Stimulated activated naive CD8-positive, alpha-beta T cell treated with anti-CD3 and anti-CD28 coated beads, Interleukin-15, Interleukin-2, amounts not matched to agents 100 U/mL and 50 U/mL, for 24 hours (primary cell): ENCODE measurements at places on chromosomes 2 and 18.
A peak's percentile ranks its signal among the peaks of the same experiment; 100 is the strongest.

- no peak for DNase-seq
Observed at GRCh38 chr18:43160509-43160908, 45.0 kb upstream of the RIT2 start.

- DNase-seq = no peak
Observed at GRCh38 chr2:164014791-164015190, 279.0 kb upstream of the FIGN start.

- DNase-seq = no peak
Observed at GRCh38 chr2:109220860-109221259, 91.9 kb downstream of the SH3RF3 start.

DNA sequence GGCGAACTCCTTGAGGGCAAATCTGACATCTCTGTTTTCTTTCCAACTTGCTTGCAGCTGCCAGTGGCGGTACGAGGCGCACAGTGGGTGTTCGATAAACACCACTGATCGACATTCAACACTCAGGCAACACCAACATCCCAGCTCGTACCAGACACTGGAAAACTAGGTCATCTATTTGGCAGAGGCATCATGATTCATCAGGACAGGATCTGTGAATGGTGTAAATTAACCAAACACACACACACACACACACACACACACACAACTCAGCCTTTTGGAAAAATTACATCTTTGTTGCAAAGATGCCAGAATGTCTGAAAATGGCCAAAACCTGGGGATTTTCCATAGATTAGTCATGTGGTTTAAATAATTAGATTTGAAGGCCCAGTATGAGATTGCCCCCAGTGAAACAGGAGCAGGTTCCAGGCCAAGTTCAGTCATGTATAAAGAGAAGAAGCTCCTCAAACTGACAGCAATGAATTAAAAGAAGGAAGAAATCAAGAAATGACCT is 150.5 kb upstream of the NCKAP5 start:
- no peak for DNase-seq

DNA sequence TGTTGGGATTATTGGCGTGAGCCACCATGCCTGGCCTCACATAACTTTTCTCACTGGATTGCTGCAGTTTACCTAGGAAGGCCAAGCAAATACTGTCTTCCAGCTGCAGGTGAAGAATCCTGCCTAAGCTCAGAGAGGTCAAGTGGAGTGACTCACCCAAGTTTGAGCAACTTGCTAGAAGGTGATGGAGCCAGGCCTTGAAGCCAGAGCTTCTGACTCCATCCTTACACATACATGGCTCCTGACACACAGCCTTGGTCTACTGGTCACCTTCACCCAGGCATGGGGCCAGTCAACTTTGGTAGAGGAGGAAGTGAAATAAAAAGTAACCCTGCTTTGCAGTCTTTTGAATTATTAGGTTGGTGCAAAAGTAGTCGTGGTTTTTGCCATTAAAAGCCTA is 93.5 kb downstream of the VWA3B start:
- no peak for DNase-seq

DNA sequence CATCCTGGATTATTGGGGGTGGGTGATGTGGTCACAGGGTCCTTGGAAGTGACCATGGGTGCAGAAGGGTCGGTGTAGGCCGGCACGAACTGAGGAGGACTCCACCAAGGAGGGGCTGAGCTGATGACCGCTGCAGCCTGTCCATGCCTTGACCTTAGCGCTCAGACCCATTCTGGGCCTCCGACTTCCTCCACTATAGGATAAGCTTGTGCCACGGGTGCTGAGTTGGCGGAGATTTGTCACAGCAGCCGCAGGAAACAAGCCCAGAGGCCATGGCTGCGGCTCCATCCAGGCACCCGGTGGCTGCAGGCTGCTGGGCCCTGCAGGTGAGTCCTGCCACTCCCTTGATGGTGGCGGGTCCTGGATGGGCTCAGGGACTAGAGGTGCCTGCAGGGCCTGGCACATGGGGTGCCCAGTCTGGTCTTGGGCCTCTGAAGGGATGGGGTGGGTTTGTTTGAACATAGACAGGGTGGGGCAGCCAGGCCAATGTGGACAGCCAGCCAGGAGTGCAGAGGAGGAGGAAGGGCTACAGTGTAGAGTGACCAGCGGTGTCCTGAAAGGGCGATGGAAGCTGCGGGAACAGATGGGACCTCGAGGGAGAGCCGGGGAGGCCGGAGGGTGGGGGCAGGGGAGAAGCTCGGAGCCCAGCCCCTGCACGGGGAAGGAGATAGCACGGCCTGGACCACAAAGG is 84.8 kb downstream of the SEPTIN10 start:
- DNase-seq = no peak

- DNase-seq = no peak
Observed at GRCh38 chr18:25164211-25164847, 187.6 kb downstream of the ZNF521 start.

GRCh38 chr2:171566057-171566456 is 43.8 kb downstream of the CYBRD1 start:
- no peak for DNase-seq

DNA sequence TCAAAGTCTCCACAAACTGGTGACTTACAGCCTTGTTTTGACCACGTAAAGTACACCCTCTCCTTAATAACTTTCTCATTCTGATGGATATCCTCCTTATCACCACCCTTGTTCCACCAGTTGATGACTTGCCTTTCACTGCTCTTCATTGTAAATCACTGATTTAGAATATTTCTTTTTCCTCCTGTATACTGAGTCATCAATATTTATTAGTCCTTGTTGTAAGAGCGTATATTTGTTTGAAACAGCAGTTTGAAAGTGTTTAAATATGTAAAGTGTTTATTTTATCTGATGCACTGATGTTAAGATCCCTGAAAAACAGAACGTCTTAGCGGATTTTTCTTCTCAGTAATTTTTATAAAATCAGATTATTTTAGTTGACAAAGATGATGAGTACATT is 34.2 kb upstream of the DYSF start:
- no peak for DNase-seq

GRCh38 chr18:35672897-35673296 is 91.4 kb downstream of the GALNT1 start:
- DNase-seq = no peak

- no peak for DNase-seq
Observed at GRCh38 chr18:78396077-78396476, 583.5 kb upstream of the SALL3 start.

DNA sequence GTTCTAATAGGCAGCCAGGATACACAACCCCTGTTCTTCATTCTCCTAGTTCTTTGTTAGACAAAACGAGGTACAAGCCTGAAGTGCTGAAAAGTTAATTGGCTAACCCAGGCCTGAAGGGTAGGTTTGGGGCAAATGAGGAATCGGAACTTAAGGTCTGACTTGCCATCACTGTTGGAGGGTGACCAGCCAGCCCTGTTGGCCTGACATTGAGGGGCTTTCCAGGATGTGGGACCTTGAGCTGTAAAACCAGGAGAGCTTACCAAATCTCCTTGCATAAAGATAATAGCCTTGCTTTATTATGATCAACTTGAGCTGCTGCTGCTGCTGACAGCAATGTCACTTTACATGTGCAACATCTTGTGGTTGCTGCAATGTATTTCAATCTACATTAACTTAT is 256.0 kb downstream of the VAPA start:
- no peak for DNase-seq

DNA sequence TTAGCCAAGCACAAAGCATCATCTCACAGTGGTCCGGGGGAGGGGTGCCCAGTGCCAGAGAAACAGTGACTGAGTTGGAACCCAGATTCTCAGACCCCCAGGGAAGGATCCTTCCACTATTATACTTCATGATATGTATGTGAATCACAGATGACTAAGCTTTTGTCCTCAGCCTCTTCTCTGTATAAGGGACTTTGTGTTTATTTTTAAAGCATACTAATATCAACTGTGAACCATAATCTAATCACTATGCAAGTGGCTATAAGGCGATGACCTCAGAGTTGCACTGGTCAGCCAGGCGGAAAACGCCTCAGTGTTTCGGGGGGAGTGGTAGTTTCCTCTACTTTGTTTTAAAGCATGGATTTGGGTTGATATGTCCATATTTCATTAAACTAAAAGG is 160.4 kb upstream of the TMEM200C start:
- DNase-seq = no peak

DNA sequence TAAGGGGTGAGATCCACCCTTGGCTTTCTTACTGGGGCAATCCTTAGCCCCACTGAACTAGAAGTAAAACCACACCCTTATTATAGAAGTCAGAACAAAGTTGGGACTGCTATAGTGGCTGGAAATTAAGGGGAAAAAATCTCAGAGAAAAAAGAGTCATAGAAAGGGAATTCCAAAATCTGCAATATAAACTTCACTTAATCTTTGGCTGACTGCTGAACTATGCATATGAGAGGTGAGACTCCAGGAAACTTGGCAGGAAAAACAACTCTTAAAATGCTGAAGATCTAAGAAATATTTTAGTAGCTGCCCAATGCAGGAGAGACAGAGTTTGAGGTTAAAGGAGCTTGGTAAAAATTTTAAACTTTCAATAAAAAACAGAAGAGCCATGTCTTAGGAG is 201.8 kb upstream of the FN1 start:
- no peak for DNase-seq

GRCh38 chr2:158600155-158600802 is 143.5 kb downstream of the PKP4 start:
- no peak for DNase-seq

- DNase-seq = no peak
Observed at GRCh38 chr2:85827879-85828569, 60.8 kb downstream of the ST3GAL5 start.

- peak; percentile 73 for DNase-seq
Observed at GRCh38 chr18:657311-658000, at the start of gene TYMS. Gene TYMS, plus strand, starts transcription at chr18:657653. Its CDS starts 90 bp downstream, at chr18:657743.

- no peak for DNase-seq
Observed at GRCh38 chr2:214747992-214748391, 61.5 kb downstream of the BARD1 start.

GRCh38 chr18:74897971-74898657 is 300.4 kb downstream of the ZNF407 start:
- DNase-seq = no peak

DNA sequence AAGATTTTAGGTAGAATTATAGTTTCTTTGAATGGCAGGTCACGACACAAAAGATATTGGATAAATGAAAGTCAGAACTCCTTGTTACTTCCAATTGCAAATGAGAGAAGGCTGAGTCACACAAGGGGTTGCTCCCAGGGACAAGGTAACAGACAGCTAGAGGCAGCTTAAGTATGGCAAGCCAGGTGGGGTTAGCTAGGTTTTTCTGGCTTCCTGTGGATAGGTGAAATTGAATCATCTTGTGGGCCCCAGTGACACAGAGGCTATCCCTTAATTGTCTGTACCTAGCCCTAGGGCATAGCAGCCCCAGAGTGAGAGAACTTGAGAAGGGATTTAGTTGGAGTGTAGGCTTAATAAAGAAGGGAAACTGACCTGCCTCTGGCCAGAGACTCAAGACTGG is 407.7 kb upstream of the SLC8A1 start:
- DNase-seq = no peak

- no peak for DNase-seq
Observed at GRCh38 chr2:12579018-12579417, 137.7 kb upstream of the TRIB2 start.

GRCh38 chr2:223554923-223555322 is 47.2 kb downstream of the SCG2 start:
- no peak for DNase-seq

- no peak for DNase-seq
Observed at GRCh38 chr2:75716406-75716805, 5.7 kb upstream of the GCFC2 start.

- no peak for DNase-seq
Observed at GRCh38 chr2:146481629-146482028, 1363.2 kb upstream of the ACVR2A start.

DNA sequence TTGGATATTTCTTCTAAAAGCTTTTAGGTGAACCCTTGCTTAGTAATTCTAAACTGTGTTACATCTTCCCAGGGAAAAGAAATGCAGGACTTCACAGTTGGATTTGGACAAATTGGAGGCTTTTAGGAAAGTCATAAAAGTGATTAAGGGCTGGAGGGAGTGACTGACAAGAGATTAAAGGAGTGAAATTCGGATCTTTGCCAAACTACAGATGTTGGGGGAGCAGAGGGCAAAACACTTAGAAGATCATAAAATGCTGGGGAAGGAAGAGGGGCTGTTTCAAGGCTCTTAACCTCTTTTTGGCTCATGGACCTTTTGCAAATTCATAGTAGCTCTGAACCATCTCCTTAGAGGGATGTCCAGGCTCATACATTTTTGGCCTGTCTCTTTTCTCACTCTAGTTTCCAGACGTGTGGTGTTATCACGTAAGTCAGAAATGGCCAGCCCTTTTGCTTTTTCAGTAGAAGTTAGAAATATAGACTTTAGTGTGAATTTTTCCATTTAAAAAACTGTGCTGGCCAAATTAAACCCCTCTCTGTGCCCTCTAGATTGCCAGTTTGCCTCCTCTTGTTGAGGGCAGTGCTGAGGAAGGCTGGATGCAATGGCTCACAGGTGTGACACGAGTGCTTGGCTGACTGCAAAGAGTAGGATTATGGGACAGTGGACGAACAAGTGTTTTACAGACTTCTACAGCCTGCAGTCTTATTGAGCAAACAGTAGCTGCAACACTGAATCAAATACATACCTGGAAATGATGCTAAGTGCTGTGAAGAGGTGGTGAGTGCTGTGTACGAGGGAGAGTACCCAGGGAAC is 109.9 kb downstream of the LYPD6B start:
- DNase-seq = no peak

DNA sequence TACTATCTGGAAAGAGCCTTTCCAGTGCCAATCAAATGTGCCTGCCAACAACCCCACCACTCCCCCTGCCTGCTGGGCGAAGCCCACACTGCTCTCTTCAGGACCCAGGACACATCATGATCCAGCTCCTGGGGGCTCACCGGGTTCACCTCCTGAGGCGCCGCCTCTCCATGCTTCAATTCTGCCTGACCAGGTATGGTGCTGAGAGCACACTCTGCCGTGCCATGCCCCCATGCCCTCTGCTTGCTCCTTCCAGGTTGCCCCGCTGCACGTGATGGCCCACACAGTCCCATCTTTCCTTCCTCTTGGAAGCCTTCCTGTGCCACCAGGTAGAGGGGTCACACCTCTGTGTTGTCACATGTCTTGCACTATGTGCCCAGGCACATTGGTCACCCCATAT is 47.5 kb downstream of the ASB18 start:
- no peak for DNase-seq

DNA sequence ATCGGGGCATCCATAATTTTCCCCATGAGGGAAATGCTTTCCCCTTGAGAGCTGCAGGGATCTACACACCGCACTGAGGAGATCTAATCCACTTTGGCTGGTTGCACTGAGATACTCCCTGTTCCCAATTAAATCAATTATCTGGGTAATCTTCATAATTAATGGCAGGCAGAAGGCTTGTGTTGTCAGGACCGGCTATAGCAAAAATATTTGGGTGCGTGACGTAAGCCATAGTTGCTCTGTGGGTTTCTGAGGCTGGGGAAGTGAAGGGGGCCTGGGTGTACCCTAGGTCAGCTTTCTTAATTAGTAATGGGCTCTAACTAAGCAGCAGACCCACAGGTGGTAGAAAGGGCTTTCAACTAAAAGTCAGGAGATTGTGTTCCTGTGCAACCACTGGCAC is 62.8 kb upstream of the UPP2 start:
- DNase-seq = no peak
